HFF-Myc (cell line): ENCODE measurements at places on chromosomes 16 and 17.

DNA sequence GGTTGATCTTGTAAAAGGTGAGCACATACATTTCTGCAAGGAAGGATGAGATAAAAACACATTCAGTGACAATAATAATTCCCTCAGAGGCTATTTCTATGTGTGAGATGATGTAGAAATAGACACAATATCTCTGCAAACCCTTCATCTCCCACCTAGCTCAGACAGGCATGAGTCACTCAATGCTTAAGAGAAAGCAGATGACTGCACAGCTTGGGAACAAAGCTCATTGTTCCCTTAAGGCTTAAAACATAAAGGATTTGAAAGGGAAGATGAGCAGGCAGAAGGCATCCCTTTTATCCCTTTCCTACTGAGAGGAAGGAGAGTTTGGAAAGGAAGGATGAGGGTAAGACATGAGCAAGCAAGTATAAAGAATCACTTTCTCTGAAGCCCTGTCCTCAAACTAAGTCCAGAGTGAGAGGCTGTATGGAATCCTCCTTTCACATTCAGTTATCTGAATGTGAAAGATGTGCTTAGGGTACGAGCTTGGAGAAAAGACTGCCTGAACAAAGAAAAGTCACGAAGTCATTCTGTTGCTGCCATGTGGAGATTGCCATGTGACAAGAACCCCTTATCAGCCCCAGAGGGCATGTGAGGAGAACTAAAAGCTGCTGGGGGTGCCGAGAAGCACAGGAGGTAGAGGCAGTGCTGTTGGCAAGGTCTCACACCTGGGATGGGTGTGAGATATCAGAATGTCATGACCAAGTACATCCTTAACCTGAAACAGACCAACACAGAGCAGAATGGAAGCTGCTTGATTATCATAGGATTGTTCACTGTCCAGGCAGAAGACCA is 58.2 kb downstream of the CNTNAP4 start:
- no peak for DNase-seq

DNA sequence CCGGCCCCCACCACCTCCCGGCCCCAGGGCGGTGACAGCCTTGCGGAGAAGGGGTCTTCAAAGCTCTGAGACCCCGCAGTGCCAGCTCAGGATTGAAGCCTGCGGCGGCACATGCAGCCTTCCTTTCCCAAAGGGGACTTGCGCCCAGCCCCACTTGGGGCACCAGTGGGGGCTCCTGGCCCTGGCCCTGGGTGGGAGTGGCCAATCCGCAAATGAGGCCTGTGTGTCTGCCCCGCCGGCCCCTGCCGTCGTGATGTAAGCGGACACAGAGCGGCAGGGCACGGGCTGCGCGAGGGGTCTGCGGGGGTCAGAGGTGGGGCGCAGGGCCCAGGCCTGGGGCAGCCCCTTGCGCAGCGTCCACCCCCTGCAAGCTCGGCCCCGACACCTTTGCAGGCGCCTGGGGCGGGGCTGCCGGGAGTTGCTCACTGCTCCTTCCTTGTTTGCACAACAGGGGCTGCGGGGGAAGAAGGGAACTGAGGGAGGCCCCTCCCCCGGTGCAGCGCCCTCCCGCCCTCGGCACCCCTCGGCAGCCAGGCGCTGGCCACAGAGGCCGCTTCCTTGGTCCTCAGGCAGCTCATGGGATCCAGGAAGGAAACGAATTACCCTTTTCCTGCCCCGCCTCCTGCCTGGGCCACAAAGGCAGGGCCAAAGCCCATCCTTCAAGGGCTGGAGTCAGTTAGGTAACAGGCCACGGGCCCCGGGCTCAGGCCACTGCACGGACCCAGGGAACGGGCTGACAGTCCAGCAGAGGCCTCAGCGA is 2.9 kb downstream of the SLC16A3 start:
- DNase-seq: no peak

- no peak for DNase-seq
Measured at GRCh38 chr17:29212681-29213121, 32.5 kb upstream of the MYO18A start.

DNA sequence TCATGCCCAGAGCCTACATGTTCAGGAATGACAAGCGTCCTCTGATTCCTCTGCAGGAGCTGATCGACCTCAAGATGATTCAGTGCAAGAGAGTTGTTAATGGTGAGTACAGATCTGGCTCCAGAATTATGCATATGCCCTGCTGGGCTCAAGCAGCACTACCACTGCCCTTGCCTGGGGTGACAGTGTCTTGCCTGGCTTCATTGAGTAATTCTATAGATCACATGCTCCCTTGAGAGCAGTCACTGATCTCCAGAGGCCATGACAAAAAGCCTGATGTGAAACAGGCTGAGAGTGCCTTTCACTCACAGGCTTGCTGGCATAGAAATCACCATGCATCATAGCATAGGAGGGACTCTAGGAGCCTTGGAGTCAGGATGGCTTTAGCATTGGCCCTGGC is 26.4 kb downstream of the DUS2 start:
- DNase-seq: no peak

DNA sequence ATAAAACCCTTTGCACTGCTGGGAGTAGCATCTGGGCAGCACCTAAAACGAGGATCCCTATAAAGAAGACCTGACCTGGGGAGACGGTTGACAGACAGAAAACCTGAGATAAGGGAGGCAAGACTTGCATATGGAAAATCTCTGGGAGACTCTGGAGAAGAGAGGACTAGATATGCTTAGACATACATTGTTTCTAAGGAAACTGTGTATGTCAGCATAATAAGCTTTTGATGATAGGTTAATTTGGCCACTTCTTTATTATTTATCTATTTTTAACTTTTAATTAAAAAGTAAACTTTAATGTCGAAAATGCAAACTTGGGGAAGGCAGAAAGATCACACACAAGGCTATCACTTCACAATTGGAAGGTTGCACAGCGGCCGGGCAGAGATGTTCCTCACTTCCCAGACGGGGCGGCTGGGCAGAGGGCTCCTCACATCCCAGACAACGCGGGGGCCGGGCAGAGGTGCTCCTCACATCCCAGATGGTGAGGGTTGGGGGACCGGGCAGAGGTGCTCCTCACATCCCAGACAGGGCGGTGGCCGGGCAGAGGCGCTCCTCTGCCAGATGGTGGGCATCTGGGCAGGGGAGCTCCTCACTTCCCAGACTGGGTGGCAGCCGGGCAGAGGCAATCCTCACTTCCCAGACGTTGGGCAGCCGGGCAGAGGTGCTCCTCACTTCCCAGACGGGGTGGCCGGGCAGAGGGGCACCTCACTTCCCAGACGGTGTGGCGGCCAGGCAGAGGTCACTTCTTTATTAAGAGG is 64.3 kb upstream of the HS3ST3A1 start:
- DNase-seq: no peak

- no peak for DNase-seq
Measured at GRCh38 chr16:70786020-70786755, 14.8 kb downstream of the VAC14 start.

GRCh38 chr17:76791053-76791980 is 53.4 kb downstream of the MFSD11 start:
- DNase-seq: no peak

GRCh38 chr17:66941249-66941648 is 23.3 kb upstream of the CACNG4 start:
- DNase-seq: no peak

DNA sequence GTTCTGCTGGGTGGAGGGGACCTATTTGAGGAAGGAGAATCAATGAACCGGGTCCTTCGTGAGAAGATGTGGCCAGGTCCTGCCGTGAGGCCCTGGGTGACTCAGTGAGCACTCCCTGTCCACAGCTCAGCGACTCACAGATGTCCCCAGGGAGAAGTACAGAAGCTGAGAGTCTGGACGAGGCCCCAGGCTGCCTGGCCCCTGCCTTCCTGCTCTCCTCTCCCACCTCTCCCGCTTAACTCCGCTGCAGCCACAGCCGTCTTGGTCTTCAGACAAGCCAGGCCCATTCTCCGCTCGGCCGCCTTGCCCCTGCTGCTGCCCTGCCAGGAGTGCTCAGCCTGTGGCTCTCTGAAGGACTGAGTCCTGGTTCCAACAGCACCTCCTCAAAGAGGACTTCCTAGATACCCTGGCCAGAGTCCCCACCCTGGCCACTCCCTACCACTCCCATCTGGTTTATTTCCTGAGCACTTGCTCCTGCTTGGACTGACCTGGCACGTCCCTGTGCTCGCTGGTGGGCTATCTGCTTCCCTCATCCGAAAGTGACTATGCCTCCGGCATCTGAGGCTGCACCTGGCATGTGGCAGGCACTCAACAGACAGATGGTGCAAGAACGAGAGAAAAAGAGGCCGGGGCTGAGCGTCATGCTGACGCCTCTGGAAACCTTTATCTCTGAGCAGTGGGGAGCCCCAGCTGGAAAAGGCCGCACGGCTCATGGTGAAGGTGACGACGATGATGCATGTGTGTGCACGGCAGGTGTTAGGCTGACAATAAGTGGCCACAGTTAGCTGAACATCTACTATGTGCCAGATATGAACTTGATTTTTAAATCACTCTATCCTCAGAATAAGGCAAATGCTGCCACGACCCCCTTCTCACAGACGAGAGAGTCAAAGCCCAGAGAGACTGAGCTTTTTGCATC is 9.2 kb upstream of the TNFRSF13B start:
- no peak for DNase-seq

DNA sequence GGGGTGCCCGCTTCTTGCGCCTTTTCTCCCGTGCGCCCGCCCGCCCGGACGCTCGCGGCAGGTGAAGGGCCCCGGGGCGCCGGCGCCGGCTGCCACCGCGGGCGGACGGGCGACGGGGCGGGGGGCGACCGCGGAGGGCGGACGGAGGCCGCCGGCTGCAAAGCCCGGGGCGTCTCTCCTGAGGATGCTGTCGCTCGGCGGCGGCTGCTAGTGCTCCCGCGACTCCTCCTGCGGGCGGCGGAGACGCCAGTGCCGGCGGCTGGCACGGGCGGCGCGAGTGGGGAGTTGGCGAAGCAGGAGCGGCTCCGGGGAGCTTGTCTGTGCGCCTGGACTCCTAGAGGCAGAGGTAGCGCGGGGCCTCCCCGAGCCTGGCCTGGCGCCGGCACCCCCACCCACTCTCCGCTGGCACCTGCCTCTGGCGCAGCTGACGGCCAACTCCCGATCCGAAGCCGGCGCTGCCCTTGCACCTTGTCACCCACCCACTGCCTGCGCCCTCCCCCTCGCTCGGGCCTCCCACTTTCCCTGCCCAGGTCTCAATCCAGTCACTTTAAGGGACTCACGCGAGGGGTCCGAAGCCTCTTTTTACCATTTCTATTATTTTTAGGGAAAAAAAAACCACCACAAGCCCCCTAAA is at the start of gene FAM20A:
TSS of gene FAM20A (minus strand) at position 437 of the 634 bp plus-strand sequence. CDS start 701 bp downstream, outside the sequence.
- DNase-seq: no peak

DNA sequence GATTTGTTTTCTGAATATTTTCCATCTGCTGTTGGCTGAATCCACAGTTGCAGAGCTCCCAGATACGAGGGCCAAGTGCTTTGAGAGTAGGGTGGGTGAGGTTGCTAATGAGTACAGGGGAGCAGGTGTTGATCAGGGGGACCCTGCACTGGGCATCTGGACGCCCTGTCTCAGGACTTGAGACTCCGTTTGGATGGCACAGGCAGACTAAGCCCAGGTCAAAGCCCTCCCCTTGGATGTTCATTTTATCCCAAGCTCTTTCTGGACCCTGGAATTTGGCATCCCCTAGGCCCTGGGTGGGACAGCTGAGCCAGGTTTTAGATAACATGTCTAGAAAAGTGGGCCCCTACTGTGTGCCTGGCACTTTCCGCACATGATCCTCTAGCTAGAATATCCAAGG is 12.1 kb downstream of the USP6 start:
- DNase-seq: no peak

DNA sequence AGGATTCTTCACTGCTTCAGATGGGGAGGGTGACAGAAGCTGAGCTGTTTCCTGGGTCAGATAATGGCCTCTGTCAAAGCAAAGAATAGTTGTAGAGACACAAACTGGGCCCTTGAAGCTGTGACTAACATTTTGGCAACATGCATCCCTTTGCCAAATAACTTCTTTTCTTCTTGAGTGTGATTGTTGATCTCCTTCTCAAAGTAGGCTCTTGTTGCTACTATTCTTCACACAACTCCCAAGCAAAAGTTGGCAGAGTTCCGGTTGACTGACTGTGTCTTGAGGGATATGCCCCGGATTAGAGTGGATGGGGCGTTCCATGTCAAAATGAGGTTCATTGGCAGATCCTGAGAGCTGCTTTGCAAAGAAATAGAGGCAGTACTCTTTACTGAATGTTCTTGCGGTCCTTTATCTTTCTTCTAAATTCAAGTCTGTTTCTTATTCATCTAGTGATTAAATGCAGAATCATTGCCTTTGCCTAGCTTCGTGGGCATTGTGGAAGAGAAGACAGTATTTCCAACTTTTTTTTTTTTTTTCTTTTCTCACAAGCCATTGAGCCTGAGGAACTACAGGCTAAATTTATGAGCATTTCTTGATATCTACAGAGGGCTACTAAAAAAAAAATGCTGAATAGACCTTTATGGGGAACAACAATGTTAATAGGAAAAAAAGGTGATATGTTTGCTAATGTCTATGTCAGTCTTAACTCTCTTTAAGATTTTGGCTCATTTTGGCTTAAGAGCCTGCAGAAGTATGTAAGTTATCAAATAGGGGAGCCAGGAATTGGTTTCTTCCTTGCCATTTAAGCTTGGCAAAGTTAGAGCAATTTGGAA is 5.8 kb downstream of the WIPF2 start:
- no peak for DNase-seq

- DNase-seq: no peak
Measured at GRCh38 chr17:69581061-69581961, 166.8 kb downstream of the MAP2K6 start.
